ENCODE measurements at places on chromosomes 1 and 21.
A peak's percentile ranks its signal among the peaks of the same experiment; 100 is the strongest.

DNA sequence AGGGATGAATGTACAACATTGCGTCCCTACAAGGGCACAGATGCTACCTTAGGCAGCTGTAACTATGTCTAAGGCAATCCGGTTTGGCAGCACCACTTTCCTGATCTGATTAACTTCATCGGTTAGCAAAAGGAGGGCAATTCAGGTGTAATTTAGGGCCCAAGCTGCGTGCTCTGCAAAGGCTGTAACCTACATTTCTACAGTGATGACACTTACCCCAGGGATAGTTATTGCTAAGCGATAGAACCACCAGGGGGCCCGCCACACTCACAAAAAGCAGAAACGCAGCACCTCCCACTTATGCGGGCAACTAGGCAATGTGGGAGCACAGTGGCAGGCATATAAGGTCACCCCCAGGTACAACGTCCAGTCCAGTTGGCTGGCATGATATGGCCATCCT, 113.5 kb downstream of the GDAP2 start:
- no peak for DNase-seq

- DNase-seq: peak; percentile 82
These were observed 7.8 kb downstream of the CLDN19 start for GRCh38 chr1:42732126-42732680.

DNA sequence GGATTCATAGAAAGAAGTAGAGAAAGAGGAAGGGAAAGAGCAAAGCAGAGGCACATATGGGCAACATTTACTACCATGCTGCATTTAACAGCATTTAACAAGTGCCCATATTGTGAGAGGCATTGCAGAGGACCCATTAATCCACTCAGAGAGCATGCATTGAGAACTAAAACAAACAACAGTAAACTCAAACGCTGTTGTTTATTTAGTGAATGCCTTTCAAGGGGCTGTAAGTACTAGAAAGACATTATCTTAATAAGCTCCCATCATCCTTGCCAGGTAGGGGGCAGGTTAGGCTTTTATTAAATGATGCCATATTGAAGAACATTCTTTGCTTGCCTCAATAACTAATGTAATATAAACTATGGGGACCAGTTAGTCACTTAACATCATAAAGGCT, 254.3 kb upstream of the DAB1 start:
- no peak for DNase-seq

- no peak for DNase-seq
These were observed 6.2 kb downstream of the CORT start for GRCh38 chr1:10456048-10456447.

DNA sequence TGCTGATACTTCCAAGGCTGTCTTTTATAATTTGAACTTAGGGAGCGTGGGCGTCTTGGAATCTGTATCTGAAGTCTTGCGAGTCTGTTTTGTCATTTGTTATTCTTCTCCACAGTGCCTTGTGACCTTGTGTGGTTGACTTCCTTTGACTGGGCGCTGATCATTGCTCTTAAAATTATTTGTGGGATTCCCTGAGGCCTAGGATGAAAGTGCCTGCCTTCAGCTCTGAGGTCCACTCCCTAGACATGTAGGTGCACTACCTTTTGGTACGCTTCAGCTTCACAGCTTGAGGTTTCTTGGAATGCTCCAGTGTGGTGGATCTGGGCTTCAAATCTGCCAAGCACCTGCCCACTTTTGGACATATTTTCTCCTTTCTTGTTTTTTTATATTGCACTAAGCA, 50.2 kb upstream of the IGSF5 start:
- DNase-seq: no peak
